ENCODE measurements at places on chromosomes 7 and 10.

DNA sequence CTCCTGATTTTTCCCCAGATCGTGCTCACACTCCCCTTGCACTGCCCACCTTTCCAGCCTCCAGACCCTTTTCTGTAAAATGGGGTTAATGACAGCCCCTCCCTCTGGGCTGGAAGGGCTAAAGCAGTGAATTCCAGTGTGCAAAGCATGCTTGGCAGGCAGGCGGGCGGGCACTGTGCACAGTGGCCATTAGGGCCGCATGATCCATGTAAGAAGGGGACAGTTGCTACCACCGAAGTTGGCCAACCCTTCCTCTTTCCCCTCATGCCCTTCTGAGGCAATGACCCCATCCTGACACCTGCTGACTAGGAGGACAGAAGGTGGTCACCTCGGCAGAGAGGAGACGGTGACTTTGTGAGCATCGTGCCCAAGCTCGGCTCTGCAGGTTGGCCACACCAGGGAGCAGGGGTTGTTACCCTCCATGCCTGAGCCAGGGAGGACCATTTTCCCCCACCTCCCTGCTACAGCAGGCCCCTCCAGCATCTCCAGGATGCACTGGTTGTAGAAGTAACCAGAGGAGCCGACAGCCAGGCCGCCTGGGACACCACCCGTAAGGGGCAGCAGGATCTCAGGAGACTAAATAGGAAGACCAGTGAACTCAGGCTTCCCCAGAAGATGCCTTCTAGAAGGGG is 166.4 kb downstream of the SLIT1 start:
- DNase-seq, result no peak

DNA sequence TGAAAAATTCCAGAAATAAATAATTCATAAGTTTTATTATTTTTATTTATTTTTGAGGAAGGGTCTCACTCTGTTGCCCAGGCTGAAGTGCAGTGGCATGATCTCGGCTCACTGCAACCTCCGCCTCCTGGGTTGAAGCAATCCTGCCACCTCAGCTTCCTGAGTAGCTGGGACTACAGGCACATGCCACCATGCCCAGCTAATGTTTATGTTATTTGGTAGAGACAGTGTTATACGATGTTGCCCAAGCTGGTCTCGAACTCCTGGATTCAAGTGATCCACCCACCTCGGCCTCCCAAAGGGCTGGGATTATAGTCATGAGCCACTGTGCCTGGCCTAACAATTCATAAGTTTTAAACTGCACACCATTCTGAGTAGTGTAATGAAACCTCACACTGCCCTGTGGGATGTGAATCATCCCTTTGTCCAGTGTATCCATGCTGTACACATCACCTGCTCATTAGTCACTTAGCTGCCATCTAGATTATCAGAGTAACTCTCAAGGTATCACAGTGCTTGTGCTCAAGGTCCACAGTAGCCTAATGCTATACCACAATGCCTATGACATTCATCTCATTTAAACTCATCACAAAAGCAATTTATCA is 17.9 kb downstream of the RTKN2 start:
- DNase-seq, result no peak

DNA sequence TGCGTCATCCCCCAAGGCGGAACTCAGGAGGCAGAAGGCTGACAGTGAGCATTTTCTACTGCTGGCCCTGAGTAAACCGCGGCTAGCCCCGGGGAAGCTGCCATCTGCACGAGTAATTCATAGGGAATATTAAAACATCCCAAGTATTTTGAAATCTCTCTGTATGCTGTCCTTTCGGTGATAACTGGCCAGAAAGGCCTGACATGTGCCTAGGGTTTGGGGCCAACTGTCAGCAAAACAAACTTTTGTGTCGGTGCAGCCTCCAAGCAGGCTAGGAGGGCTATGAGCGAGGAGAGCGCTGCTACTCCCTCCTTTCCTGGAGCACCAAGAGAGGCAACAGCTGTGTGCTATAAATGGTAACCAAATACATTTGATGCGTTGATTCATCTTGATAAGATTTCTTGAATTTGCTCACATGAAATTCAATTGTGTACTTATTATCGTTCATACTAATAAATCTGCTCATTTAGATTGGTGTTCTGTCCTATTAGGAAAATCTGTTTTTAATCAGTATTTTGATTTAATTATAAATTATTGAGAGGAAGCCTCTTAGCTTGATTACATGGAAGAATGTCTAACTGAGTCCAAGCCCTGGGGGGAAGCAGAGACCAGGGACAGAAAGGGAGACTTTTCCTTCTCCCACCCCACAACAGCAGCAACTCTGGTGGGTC is 124.4 kb upstream of the NPS start:
- DNase-seq, result no peak

GRCh38 chr10:132705173-132705572 is 80.8 kb downstream of the NKX6-2 start:
- no peak for DNase-seq

DNA sequence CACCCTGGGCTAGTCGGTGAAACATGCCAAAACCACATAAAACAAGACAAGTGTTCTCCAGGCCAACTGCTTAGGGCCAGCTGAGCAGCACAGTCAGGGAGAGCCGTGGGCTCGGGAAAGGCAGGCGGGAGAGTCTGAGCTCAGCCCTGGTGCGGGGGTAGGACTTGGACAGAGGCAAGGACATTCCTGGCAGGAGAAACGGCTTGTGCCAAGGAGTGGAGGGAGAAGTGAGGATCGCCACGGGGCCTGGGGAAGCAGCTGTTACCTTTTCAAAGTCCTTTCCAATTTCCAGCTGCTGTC is 4.2 kb downstream of the ELN start:
- DNase-seq, result no peak

Data from fibroblast of skin of left biceps (primary cell).